ENCODE measurements at places on chromosomes 7 and 10.

GRCh38 chr10:126223512-126224067 lies 164.7 kb downstream of the ADAM12 start:
- no peak for DNase-seq

DNA sequence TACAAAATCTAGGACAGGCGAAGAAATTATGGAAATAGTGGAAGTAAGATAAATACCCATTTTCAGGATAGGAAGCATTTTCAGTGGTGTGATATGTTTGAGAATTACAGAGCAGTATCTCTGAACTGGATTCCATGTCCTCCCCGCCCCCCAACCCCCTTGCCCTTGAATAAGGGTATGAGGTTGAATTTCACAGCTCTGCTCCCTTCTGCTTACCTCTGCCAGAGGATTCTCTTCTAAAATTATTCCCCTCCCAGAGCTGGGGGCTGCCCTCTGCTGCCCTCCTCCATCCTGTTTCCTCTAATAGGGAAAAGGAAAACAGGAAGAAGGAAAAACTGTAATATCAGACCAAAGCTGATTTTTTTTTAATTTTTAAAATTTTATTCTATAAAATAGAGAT lies 7.3 kb upstream of the CLCN1 start:
- no peak for DNase-seq

- no peak for DNase-seq
Observed at GRCh38 chr10:125955766-125956165, 59.4 kb downstream of the FANK1 start.

GRCh38 chr7:42588876-42589275 lies 323.0 kb downstream of the C7orf25 start:
- no peak for DNase-seq

- no peak for DNase-seq
Observed at GRCh38 chr10:43131256-43131655, 7.0 kb upstream of the CSGALNACT2 start.

GRCh38 chr7:142436601-142437000 lies 178.7 kb upstream of the PRSS58 start:
- DNase-seq = no peak

Data from stimulated activated CD8-positive, alpha-beta memory T cell treated with anti-CD3 and anti-CD28 coated beads, Interleukin-4, amount 100 ng/mL, for 4 hours (primary cell).